AG09309 (cell line): ENCODE measurements at places on chromosomes 1 and 21.

DNA sequence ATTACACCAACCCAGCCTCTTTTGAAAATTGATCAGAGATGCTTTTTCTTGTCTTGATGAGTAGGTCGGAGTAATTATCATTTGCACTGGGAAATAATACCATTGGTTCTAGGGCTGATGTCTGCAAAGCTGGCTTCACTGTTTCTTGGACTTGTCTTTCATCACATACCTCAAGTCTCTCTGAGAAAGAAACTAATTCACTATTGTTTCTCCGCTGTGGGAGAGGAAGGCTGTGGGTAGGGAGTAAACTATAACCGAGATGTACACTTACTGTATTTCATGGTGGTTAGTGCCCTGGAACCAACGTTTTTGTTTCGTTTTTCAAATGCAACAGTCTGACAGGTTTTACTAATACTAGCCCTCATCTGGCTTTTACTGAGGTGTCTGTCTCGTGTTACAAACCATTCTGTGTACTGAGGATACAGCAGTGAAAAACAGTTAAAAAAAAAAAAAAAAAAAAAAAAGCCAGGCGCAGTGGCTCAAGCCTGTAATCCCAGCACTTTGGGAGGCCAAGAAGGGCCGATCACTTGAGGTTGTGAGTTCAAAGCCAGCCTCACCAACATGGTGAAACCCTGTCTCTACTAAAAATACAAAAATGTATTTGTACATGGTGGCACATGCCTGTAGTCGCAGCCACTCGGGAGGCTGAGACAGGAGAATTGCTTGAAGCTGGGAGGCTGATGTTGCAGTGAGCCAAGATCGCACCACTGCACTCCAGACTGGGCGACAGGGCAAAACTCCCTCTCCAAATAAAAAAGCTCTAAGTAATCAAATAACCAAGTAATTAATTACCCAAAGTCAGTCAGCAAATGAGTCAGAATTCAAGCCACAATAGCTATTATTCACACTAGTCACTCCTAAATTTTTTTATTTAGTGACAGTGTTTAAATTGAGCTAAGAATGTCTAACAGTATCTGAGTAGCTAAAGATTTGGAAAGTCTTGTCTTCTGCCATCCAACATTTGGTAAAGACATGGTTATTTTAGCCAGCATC, 23.3 kb downstream of the TOMM20 start:
- no peak for DNase-seq

DNA sequence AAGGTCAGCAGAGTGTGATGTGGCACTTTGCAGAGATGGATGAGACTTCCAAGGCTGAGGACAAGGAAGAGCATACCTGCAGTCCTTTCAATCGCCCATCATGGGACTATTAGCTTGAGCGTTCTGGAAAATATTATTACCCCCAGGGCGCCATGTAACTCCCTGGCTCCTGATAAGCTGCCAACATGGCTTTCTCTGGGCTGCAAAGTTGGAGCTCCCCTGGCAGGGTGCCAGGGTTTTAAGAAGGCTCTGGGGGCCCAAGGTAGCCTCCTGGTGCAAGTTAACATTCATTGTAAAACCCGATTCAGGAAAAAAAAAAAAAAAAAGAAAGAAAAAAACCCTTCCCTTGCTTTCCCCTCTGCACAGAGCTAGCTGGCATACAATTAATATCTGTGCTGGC, 196.7 kb downstream of the PBX1 start:
- no peak for DNase-seq

GRCh38 chr21:35922618-35923017, 137.7 kb downstream of the SETD4 start:
- DNase-seq, result peak; percentile 21

- DNase-seq, result no peak
Measured at GRCh38 chr1:244815600-244816099, 19.8 kb upstream of the COX20 start.

- DNase-seq, result peak; percentile 32
Measured at GRCh38 chr1:6108937-6109614, 63.4 kb downstream of the KCNAB2 start.

- no peak for DNase-seq
Measured at GRCh38 chr1:181655756-181656155, 172.4 kb downstream of the CACNA1E start.

GRCh38 chr1:65538664-65539063, 118.2 kb downstream of the LEPR start:
- DNase-seq, result no peak

DNA sequence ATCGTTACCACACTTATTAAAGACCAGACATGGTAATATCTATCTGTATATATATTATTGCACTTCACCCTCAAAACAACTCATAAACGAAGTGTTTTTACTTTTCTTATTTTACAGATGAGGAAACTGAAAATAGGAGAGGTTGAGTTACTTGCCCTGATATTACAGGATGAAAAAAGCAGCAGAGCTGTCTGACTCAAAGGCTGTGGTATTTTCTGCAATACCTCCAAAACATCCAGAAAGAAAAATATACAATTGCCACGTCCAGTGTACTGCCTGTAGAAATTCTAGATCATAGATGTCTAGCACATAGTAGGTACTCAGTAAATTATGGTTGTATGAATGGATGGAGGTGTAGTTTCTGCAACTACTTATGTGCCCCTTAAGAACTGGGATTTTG, 5.2 kb upstream of the TARBP1 start:
- no peak for DNase-seq
